NCI-H1417 (cell line): ENCODE measurements at places on chromosomes 16 and 17.
A peak's percentile ranks its signal among the peaks of the same experiment; 100 is the strongest.

GRCh38 chr16:53864819-53865493 lies 161.0 kb downstream of the FTO start:
- no peak for DNase-seq

GRCh38 chr16:12207939-12208338 lies 231.4 kb downstream of the SNX29 start:
- no peak for DNase-seq

DNA sequence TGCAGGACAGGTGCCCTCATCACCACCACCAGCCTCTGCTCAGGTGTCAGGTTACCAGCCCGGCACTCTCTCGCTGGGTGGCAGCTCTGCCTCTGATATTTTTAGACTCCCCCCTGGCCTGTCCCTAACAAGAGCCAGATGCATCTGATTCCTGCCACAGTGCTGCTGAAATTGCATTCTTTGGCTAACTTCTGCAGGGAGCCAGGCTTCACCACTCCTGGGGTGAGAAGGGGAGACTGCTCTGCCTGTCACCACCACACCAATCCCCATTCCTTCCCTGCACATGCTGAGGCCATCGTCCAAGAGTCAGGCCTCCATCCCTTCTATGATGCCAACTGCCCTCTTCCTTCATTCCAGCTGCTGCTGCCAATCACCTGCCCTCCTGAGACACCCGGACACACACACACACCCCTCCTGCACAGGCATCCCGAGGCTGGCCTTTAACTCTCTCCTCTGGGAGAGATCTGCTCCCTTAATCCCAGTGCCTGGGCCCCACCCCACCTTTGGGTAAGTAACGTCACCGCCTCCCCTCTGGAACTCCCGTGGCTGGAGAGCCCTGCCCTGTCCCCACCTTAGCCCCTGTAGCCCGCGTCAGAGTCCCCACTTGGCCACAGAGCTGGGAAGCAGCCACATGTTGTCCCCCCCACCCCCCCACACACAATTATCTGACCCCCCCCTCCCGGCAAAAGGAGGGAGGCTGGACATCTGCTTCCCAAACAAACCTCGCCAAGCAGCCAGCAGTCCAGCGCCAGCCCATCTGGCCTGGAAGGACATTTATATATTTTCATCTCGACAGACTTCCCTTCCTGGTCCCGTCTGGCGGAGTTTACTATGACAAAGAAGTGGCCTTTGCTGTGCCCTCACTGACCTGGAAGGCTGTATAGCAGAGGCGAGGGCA lies 2.8 kb downstream of the EMP2 start:
- peak; percentile 20 for DNase-seq

DNA sequence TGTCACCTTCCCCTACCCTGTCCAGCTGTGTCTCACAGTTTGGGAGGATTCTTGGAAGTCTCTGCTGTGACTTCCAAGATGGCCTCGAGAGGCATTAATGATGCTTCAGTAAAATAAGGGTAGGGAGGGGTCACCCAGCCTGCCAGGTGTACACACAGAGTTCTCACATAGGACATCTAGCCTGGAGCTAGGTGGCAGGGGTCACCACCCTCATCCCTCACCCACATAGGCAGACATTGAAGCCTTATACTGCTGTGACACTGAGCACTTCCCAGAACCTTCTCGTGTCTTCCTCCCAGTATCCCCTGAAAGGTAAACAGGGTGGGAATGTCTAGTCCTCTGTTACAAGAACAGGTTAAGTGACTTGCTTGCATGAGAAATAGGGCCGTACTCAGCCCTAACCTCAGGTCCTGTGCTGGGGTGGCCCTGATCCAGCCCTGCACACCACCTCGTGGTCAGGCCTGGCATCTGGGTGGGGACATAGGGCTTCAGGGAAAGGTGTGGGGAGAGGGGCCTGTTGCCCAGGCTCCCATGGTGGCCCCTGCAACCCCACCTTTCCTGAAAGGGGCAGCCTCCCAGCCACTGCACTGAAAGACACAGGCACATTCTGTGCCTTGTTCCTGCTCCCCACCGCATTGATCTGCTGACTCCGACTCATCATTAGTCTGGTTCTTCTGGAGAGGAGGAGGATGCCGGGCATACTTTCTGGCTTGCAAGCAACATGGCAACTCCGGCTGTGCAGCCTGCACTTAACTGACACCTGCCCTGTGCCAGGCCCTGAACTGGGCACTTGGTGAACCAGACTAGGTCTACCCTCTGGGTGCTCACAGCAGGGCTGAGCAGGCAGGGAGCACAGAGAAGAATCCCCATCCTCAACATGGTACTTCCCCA lies 3.6 kb upstream of the MMP15 start:
- no peak for DNase-seq

GRCh38 chr16:67562526-67562917 lies at the start of gene CTCF:
CTCF (plus strand) TSS chr16:67562526; CDS start chr16:67610833, 48,307 bp downstream.
- DNase-seq = peak; percentile 75

DNA sequence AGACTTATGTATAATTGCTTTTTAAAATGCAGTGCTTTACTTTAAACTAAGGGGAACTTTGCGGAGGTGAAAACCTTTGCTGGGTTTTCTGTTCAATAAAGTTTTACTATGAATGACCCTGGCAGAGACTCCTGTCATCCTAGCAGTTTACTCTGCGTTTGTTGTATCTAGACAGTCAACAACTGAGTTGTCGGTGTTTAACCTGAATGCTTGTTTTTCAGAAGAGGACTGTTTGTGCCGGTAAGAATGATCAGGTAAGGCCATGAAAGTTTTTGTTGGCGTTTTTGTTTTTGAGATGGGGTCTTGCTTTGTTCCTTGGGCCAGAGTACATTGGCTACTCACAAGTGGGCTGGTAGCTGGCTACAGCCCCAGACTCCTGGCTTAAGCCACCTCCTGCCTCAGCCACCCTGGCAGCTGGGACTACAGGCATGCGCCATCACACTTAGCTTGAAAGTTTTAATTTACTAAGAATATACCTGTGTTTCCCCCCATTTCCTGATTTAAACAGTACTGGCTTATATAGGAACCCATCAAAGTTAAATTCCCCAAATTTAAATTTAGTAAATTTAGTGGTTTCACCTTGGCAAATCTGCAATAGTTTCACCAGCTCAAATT lies 11.9 kb downstream of the HERPUD1 start:
- DNase-seq = no peak

DNA sequence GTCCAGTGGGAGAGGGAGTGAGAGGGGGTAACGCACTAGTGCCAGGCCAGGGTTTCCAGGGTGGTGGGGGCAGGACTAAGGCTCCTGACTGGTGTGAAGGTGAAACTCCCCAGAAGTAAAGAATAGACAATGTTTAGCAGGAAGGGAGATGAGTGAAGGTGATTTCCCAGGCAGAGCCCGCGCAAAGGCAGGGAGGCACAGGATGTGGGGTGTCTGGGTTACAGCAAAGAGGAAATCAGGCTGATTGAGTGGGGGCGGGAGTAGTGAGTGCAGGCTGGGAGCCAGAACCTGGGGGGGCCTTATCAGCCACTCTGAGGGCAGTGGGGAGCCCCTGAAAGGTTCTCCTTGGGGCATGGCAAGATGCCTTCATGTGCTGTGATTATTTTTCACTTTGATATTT lies 167.5 kb downstream of the UTP18 start:
- DNase-seq = no peak

DNA sequence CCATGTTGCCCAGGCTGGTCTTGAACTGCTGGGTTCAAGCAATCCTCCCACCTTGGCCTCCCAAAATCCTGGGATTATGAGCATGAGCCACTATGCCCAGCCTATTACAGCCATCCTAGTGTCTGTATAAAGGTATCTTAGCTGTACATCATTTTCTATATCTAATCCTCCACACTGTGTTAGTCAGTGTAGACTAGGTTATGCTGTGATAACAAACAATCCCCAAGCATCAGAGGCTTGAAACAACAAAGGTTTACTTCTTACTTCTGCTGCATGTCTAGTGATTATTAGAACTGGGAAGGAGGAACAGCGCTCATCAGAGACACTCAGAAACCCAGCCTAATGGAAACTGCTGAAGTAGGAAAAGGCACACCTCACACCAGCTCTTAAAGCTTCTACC lies 68.1 kb downstream of the ERCC4 start:
- no peak for DNase-seq

DNA sequence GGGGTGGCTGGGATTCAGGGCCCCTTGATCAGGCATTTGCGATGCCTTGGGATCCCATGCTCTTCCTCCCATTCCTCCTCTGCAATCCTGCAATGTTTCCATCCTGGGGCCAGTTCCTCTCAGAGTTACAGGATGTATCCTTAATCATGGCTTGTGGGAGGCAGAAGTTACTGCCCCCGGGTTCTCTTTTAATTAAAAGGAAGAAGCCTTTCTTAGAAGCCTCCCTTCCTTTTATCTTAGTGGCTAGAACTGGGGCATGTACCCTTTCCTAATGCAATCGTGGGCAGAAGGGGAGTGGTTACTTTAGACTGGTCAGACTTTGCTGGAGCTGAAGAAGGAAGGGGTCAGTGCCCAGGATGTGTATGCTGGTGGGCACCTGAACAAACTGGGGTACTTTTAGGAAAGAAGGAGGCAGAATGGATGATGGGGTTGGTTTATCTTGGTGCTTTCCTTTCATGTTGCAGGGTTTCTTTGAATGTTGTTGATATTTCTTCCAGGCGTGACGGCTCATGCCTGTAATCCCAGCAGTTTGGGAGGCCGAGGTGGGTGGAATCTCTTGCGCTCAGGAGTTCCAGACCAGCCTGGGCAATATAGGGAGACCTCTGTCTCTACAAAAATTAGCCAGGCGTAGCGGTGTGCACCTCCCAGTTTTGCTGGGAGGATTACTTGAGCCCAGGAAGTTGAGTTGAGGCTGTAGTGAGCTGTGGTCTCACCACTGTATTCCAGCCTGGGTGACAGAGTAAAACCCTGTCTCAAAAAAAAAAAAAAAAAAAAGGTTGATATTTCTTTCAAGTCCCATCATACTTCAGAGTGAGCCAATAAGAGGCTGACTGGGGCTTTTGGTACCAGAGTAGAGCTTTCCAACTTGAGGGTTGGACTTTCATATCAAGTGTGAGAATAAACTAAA lies 13.2 kb upstream of the SPN start:
- no peak for DNase-seq

DNA sequence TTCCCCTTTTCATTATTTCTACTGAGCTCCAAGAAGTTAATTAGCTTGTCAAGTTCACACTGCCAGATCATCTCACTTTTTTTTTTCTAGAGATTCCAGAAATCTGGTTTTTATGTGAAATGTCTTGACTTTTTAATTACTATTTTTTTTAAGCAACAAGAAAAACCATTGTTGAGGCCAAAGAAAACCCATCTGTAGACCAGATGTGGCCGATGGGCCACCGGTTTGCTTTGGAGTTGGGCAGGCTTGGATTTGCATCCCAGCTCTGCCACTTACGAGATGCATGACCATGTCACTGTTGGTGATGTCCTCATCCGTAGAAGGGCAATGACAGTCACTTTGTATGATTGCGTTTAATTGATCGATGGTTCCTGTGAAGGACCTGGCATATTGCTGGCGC lies 34.2 kb upstream of the MRTFB start:
- no peak for DNase-seq

DNA sequence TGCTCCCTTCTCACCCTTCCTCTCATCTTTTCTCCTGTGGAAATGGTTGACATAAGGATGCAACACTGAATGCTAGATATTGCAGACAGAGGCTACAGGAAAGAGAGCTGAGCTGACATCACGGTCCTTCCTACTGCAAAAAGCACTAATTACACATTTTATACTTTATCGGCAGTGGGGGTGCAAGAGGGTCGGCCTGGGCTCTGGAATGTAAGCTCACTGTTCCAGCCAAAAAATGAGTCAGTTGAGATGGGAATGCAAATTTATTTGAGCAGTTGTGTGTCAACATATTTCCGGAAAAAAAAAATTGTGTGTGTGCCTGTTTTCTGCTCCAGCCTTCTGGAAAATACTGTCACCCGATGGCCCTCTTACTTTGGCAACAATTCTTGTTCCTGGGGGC lies 14.1 kb upstream of the MRTFB start:
- no peak for DNase-seq

DNA sequence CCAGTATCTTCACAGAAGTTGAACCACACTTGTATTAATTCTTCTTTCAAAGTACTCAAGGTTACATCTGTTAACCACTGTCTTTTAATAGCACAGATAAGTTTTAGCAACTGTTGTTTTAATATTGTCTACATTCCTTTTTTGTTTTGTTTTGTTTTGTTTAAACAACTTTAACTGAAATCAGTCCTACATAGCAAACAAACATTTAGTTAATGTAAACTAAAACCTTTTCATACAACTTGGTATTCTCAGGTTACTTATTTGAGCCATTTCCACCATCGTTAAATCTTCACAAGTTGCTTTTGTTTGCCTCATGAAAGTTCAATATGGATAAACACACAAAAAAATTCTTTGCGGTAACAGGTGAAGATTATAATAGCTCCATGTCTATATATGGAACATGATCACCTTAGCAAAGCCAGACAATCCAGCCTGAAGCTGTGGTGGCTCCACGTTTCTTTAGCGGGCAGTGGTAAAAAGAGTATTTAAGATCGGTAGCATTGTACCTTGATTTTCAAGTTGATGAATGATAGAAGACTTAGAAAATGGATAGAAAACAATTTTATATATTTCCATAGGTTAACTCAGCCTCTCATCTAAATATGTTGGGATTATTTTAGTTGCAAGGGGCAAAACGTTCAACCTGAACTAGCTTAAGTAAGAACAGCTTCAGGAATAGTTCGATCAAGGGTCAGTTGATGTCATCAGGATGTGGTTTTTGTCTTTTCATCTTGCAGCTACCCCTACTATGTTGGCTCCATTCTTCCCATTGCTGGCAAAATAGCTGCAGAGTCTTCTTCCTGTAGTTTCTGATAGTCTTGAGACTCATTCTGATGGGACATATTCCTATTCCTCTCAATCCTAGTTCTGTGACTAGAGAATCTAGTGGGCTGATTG lies 182.8 kb downstream of the FTO start:
- DNase-seq = no peak

DNA sequence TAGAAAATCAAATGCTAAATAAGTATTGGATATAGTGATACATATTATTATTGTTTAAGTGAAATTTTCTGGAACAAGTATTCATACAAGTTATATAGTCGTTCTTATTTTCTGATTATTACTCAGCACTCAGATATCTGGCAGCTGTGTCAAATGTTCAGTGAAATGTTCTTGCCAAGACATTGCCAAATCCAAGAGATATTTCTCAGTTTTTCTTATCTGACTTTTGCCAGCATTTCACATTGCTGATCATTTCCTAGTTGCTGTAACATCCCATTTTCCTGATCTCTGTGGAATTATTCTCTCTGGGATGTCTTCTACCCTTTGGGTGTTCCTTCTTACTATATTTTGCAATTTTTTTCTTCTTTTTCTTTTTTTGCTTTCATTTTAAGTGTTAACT lies 262.3 kb downstream of the KIF2B start:
- no peak for DNase-seq

DNA sequence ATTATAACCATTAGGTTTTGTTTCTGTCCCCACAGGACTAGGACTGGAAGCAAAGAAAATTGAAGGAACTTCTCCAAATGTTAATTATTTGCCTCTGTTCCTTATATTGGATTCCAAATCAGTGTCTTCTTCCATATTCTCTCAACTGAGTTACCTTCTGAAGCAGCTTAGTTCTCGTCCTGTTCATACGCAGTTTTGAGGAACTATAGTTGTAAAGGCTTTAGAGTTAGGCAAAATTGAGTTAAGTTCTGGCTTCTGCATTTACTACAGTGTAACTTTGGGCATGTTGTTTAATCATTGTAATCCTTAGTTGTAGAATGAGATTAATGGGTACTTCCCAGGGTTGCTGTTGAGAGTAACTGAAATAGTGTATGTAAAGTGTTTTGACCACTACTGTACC lies 11.2 kb downstream of the CBFB start:
- DNase-seq = no peak

GRCh38 chr17:21313320-21313719 lies 28.8 kb downstream of the MAP2K3 start:
- no peak for DNase-seq

GRCh38 chr16:48294724-48295123 lies 47.4 kb upstream of the ABCC11 start:
- DNase-seq = no peak
